Hematopoietic multipotent progenitor cell treated with erythropoietin and hydrocortisone succinate and interleukin-3 and kit ligand, for 4 days (in vitro differentiated cells): ENCODE measurements at places on chromosomes 3 and 15.

- no peak for DNase-seq
These were observed 13.8 kb downstream of the SQOR start for GRCh38 chr15:45648521-45649200.

GRCh38 chr3:46714728-46715506 lies 2.8 kb downstream of the PRSS50 start:
- no peak for DNase-seq

GRCh38 chr3:33114622-33115023 lies 809 bp downstream of the CRTAP start:
- no peak for DNase-seq

DNA sequence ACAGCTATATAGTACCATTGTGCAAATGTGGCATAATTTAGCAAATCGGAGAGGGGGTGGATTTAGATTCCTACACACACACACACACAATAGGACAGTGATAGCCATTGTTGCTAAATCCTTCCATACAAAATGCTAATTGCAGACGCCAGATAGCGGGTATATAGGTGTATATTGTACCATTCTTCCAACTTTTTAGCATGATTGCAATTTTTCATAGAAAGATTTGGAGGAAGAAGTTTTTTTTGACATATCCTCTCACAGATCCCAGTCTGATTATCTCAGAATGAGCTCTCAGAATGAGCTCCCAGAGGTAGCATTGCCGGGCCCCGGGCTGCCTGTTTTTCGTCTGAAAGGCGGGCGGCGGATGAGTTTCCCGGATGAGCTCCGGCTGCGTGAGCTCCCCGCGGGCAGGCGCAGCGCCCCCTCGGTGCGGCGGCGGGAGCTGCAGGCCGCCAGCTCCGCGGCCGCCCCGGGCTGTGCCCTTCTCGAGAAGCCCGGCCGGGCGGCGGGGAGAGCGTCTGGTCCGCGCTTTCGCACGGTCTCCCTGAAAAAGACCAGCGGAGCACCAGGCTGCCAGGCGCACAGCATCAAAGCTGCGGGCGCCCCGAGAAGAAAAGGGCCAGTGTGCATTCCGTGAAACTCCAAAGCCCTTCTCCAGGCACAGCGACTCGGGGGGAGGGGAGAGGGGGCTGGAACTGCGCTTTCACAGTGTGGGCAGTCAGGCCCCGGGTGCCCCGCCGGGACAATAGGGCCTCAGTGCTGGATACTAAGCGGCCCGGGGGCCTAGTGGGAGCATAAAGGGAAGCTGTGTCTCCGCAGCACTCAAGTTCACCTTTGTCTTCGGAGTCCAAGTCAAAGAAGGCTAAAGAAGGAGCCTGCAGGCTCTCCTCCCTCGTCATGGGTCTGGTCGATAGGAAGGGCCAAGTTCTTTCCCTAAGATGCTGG lies 12.0 kb upstream of the SHC4 start:
- DNase-seq: peak; percentile 93

- no peak for DNase-seq
These were observed 79.8 kb downstream of the SEMA5B start for GRCh38 chr3:122947738-122948137.

GRCh38 chr3:42589382-42590109 lies 1.1 kb upstream of the SS18L2 start:
- DNase-seq: no peak

DNA sequence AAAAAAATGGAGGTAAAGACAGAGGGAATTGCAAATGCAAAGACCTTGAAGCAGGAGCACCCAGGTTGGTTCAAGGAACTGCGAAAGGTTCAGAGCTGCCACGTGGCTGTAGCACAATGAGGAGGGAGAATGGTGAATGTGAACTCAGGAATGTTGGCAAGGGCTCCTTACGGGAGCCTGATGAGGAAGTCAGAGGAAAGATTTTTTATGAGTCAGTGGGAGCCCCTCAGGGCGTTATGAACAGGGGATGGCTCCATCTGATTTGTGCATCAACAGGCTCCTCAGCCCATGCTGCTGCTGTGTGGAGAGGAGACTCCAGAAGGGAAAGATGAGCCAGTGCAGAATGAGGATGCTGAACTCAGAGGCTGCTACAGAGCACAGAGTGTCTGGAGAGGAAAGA lies 194.4 kb downstream of the ARRDC4 start:
- no peak for DNase-seq

GRCh38 chr3:184345317-184346144 lies 8.1 kb downstream of the FAM131A start:
- DNase-seq: peak; percentile 94

DNA sequence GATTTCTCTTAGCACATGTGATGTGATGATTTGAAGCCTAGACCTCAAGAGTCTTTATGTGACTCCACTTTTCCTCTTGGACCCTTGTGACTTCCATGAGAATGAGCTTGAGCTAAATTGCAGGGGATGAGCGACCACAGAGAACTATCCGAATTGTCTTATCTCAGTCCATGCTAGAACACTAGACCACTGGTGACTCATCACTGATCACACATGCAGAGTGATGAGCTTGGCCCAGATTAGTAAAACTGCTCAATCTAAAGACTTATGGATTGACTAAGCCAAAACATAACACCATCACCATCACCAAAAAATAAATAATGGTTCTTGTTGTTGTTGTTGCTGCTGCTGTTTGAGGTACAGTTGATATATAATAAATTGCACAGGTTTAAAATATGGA lies 114.1 kb upstream of the CFAP20DC start:
- peak; percentile 46 for DNase-seq

DNA sequence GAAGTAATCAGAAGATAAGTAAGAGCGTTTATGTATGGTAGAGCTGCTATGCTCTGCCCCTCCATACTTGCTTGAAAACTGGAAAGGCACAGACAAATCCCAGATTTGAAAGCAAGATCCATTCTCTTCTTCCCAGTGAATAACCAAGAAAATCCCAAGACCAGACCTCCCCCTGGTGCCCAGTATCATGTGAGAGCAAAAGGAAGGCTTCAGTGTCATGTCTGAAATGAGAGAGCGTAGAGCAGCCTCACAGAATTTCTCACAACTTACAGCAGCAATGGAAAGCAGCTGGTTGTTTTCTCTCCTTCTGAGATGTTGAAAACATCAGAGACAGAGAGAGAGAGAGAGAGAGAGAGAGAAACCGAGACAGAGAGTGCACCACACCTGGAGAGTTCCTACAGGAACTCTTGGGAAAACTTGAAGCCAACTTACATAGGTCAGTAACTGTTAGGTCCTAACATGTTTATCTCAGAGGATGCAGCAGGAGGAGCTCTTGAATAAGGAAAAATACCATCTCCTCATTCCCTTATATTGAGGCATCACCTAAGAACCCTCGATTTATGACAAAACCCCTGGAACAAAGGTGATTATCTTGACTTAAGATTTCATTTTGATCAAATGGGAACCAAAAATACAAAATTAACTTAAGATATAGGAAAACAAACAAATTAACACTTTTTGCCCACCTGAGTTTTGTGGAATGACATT lies 273.3 kb downstream of the NSUN3 start:
- peak; percentile 59 for DNase-seq

DNA sequence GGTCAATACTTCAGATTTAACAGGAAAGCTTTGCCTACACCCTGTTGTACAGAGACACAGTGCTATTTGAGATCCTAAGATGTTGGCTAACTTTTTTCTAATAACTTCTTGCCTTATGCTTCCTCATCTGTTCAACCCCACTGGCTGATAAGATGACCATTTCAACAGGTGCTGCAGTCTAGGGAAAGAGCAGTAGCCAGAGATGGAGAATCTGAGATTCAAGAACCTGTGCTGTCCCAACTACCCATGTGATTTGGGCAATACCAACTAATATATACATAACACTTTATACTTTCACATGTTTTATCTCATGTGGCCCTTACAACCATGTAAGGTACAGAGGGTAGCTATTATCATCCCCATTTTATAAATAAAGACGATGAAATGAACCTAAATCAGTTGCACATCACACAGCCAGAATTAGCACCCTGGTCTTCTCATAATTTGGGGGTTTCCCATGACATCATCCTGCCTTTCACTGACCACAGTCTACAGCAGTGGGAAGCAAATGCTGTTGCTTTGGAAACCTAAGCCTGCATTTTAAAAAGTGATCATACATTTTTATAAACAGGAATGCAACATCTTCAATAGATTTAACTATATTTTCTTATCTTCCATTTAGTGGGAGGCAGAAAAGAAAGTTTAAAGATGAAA lies 9.7 kb downstream of the TTC23 start:
- DNase-seq: no peak

DNA sequence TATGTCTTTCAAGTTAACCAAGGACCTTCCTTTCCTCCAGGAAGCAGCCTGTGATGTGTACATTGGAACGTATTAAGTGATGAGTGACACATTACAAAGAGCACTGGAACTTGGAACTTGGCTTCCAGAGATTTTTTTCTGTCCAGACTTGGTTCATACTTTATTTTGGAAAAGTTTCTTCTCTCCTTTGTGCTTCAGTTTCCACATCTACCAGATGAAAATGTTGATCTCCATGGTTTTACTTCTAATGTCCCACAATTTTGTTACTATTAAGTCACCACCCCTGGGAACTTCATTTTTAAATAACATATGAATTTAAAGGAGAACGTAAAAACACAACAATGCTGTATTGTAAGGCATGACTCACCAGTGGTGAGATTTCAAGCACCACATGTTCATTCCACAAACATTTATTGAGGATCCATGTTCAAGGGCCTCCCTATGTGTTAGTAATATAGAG lies 290.7 kb upstream of the LMCD1 start:
- DNase-seq: no peak

- peak; percentile 11 for DNase-seq
These were observed 332.7 kb downstream of the EDEM1 start for GRCh38 chr3:5520237-5520636.

GRCh38 chr15:83486363-83486762 lies 39.2 kb downstream of the SH3GL3 start:
- no peak for DNase-seq

DNA sequence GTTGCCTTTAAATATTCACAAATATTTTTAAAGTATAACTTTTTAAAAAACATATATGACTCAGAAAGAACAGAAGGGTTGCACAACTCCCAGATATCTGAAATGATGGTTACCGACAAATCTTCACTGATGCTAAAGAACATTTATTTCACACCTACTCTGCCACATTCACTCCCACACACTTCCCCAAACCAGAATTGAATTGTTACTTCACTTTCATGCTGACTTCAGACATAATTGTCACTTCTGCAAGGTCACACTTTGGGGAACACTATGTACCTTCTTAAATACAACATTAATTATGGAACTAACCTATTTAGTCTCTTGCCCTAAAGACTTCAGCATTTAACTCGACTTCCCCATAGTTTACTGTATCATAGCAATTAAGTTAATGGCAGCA lies 795.1 kb downstream of the FHIT start:
- DNase-seq: peak; percentile 17

DNA sequence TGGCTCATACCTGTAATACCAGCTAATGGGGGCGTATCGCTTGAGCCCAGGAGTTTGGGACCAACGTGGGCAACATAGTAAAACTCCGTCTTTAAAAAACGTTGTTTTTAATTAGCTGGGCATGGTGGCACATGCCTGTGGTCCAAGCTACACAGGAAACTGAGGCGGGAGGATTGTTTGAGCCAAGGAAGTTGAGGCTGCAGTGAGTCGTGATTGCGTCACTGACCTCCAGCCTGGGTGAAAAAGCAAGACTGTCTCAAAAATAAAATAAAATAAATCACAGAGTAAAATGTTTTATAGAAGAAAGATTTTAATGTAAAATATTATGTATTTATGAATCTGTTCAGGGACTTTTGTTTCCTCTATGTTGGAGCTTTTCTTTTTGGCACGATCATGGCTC lies 15.3 kb upstream of the STRIT1 start:
- no peak for DNase-seq

DNA sequence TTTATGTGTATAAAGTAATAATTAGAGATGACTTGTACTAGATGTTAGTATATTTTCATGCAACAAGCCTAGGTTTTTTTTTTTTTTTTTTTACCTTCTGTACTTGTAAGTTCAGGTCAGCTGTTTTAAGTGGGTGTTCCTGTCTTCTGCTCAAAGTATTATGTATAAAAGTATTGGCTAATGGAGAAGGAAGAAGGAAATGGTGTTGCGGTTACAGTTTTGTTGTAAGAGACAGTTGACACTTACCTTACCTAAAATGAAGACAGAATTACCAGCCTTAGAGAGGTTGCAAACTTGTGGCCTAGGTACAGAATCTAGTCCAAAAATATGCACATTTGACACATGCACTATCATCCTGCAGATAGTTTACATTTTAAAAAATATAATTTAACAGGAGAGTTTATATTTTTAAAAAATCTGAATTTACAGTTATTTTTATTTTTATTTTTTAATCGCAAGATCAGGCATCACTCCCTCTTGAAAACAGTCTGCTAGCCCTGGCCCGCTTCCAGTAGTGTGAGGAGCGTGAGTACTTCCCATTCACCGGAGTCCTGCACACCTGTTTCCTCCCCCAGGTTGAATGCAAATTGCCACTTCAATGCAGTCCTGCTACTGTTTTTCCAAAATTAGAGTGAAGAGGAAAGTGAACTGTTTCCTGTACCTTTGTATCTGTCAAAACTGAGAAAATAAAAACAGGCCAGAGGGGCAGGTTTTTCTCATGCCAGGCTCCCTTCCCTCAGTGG lies 224.3 kb upstream of the SOX2 start:
- DNase-seq: peak; percentile 28

- DNase-seq: no peak
These were observed 2.8 kb upstream of the PRICKLE2 start for GRCh38 chr3:64228110-64228509.

DNA sequence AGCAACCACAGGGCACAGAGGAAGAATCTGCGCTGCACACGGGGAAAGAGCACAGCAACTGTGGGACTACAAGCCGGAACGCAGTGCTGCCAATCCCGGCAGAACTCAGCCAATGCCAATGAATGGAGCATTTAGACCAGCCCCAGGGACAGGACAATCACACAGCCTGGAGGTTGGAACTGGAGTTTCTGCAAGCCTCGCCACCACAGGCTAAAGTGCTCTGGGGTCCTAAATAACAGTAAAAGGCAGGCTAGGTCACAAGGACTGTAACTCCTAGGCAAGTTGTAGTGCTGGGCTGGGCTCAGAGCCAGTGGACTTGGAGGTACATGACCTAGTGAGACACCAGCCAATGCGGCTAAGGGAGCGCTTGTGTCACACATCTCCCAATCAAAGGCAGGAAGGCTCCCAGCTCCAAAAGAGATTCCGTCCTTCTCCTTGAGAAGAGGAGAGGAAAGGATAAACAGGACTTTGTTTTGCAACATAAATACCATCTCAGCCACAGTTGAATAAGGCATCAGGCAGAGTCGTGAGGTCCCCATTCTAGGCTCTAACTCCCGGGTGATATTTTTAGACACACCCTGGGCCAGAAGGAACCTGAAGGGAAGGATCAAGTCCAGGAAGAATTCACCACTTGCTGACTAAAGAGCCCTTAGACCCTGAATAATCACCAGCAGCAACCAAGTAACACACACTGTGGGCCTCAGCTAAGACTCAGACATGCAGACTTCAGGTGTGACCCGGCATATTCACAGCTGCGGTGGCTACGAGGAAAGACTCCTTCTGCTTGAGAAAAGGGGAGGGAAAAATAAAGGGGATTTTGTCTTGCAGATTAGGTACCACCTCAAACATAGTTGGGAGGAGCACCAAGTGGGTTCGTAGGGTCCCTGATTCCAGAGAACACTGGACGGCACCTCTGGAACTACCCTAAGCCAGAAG lies 85.5 kb upstream of the XXYLT1 start:
- no peak for DNase-seq
